ENCODE measurements at places on chromosomes 1 and 21. TPM values are rescaled to one million over a fixed set of nuclear protein-coding genes. Genes with fewer than 3 reads are reported as not detected.

DNA sequence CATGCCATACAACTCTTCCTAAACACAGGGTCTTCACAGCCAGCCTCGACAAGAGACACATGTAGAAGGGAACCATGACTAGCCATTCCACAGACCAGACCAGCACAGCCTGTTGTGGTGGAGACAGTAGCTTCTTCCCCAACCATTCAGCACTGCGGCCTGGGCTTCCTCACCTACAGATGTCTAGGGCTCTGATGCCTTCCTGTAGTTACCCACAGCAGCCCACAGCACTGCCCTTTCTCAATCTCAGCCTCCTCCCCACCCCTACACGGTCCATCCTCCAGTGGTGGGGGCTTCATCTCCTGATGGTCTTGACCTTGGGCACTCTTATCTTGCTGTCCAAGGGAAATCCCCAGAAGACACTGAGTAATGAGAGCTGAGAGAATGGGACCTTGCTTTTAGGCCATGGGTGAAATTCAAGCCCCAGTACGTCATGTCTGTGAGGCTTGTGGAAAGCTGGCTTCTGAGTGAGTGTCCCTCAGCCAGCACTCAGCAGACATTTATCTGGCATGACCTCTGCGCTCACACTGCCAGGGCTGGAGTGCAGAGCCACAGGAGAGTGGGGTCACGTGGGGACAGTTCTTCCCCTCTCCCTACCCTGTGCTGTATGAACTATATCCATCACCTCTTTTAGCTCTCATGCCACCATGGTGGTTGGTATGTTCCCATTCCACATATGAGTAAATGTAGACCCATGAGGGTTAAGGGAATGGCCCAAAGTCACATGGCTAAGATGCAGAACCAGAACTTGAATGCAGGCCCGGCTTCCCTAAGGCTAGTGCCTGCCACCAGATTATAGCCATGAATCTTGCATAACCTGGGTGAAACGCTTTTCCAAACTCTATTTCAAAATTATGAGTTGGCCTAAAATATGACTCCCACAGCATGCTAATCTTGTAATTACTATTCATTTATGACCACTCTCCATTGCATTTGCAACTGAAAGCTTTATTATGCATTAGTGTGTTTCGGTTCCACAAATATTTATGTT is 104.7 kb downstream of the HIVEP3 start:
- H3K4me1 ChIP-seq = no peaks in the 10 kb centered on the region
- no peak overlapping the region for H3K27ac ChIP-seq
- no peak overlapping the region for H3K4me3 ChIP-seq
- no peaks in the 10 kb centered on the region for H3K27me3 ChIP-seq
- H3K36me3 ChIP-seq = no peaks in the 10 kb centered on the region

DNA sequence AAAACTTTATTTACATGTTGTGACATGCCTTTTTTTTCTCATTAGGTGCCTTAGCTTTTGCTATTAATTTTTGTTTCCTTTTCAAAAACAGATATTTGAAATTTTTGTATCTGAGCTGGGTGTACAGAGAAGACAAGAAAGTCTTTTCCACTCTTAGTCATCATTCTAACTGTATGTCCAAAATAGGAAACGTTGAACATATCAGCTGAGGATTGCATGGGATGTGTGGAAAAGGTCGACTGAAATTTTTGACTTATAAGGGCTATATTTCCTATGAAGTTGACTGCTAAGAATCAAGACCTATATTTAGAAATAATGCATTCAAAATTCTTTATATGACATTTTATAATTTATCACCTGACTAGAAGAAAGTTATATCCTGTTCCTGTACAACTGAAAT is 270.0 kb upstream of the ZRANB2 start:
- no peak overlapping the region for H3K27ac ChIP-seq
- H3K36me3 ChIP-seq = no peaks in the 10 kb centered on the region

GRCh38 chr1:98749152-98749756 is 87.7 kb downstream of the SNX7 start:
- H3K27ac ChIP-seq = no peak overlapping the region
- no peaks in the 10 kb centered on the region for H3K27me3 ChIP-seq
- no peaks in the 10 kb centered on the region for H3K36me3 ChIP-seq

DNA sequence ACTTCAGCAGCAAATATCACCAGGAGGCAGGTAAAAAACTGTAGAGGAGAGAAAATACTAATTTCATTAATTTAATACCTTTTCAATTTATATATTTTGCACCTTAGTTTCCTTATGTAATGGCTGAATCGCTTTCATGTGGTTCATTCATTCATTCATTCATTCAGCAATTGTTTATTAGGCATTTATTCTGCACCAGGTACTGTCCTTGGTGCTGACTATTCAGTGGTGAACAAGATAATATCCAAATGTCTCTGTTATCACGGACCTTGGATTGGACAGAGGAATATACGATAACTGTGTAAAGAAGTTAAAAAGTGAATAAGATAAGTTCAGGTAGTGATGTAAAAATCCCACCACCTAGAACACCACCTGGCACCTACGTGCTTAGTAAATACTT is 28.8 kb downstream of the TSPAN2 start:
- H3K4me3 ChIP-seq = no peak overlapping the region
- H3K27me3 ChIP-seq = no peaks in the 10 kb centered on the region
- no peak overlapping the region for H3K27ac ChIP-seq

- H3K36me3 ChIP-seq = no peaks in the 10 kb centered on the region
- H3K27me3 ChIP-seq = no peaks in the 10 kb centered on the region
- DNase-seq = no peak
Observed at GRCh38 chr21:25822981-25823380, 88.2 kb downstream of the GABPA start.

DNA sequence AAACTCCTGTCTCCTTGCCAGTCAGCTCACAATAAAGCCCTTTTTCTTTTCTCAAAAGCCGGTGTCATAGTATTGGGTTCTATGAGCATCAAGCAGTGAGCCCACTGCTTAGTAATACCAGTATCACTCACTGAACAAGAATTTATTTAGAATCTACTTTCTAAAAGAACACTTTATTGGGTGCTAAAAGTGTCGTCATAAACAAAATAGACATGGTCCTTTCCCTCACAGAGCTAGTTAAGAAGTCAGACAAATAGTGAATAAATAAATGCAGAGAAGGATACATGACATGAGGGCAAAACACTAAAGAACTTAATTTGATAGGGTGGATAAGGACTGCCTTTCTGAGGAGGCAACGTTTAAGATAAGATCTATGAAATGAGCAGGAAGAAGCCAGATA is 32.2 kb downstream of the EVI5 start:
- no peaks in the 10 kb centered on the region for H3K27me3 ChIP-seq
- H3K4me3 ChIP-seq = no peak overlapping the region
- no peaks in the 10 kb centered on the region for H3K36me3 ChIP-seq
- peaks cover 7% of the 10 kb centered on the region for H3K4me1 ChIP-seq

DNA sequence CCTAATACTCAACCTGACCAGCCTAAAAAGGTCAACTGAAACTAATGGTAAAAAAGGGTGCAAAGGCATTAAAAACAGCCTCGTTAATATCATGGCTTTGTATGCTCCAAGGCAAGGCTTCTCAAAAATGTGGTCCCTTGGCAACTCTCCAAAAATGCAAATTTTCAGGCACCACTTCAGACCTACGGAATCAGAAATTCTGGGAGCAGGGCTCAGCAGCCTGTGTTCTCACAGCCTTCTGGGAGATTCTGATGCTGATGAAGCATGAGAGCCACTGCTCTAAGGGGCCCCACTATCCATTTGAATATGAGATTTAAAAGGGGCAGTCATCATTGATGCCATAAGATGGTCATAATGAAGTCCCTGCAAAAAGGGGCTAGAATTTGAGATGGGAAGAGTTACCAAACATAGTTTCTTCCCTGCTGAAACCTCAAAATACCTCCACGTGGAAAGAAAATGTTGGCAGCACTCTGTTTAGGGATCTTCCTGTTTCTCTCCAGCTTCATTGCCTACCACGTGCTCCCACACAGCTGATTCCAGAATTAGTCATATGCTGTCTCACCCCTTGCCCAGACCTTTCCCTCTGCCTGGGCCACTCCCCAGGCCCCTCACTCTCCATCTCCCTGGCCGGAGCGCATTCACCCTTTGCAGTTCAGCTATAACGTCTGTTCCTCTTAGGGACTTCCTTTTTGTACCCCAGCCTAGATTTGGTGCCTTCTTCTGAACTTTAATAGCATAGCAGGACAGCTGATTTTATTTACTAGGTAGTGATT is 46.7 kb downstream of the PHC2 start:
- no peaks in the 10 kb centered on the region for H3K4me1 ChIP-seq
- no peaks in the 10 kb centered on the region for H3K27me3 ChIP-seq
- H3K36me3 ChIP-seq = no peaks in the 10 kb centered on the region
- no peak for DNase-seq
- H3K4me3 ChIP-seq = no peak overlapping the region

DNA sequence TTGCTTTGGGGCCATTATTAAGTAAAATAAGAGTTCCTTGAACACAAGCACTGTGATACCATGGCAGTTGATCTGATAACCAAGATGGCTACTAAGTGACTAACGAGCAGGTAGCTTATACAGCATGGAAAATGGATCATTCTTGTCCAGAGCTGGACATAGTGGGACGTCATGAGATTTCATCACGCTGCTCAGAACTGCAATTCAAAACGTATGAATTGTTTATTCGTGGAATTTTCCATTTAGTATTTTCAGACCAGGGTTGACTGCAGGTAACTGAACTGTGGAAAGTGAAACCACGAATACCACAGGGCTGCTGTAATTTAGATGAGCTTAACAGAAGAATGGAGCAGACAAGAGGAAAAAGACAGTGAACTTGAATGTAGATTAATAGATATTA is 38.9 kb downstream of the CCDC18 start:
- no peaks in the 10 kb centered on the region for H3K36me3 ChIP-seq
- DNase-seq = no peak
- H3K27me3 ChIP-seq = no peaks in the 10 kb centered on the region
- H3K4me3 ChIP-seq = no peak overlapping the region
- no peaks in the 10 kb centered on the region for H3K4me1 ChIP-seq

- H3K27ac ChIP-seq = no peak overlapping the region
- no peak for DNase-seq
- H3K27me3 ChIP-seq = no peaks in the 10 kb centered on the region
- H3K4me3 ChIP-seq = no peak overlapping the region
- no peaks in the 10 kb centered on the region for H3K4me1 ChIP-seq
- no peaks in the 10 kb centered on the region for H3K36me3 ChIP-seq
Observed at GRCh38 chr1:5394111-5394510, 598.1 kb downstream of the NPHP4 start.

DNA sequence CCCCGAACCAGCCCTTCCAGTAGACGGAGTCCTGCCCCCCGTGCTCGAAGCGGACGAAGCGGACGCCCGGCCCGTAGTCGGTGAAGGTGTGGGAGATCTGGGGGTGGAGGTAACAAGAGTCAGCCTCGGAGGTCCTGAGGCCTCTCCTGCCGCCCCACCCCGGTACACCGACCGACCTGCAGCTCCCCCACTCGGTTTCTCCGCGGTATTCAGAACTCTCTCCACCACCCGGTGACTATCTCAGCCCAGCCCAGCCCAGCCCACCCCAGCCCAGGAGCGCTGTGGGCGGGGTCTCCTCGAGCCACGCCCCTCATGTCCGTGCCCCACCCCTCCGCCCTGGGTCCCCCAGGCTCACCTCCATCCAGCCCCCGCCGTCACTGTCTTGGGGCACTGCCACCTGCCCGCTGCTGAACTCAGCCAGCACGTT is 5.5 kb downstream of the FBXO2 start:
- no peaks in the 10 kb centered on the region for H3K27me3 ChIP-seq
- DNase-seq = no peak
- peaks cover 8% of the 10 kb centered on the region for H3K4me1 ChIP-seq
- H3K4me3 ChIP-seq = no peak overlapping the region
- no peak overlapping the region for H3K27ac ChIP-seq

DNA sequence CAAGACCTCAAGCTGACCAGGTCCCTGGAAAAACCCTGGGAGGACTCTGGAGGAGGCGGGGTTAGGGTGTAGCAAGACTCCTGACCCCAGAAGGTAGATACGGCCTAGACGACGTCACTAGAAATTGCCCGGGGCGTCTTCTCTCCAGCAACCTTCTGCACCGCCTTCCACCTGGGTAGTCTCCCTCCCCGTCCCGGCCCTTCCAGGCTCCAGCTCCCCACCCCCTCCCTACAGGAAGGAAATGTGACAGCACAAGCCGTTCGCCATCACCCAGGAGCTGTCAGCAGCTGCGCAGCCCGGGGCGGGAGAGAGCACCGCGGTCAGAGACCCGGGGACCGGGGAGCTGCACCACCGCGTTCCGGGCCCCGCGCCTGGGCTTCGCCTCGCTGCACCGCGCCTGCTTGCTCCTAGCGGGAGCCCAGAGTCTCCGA is 20.0 kb downstream of the SERTAD4 start:
- peaks cover 15% of the 10 kb centered on the region for H3K4me1 ChIP-seq
- peak; percentile 68 for DNase-seq
- H3K4me3 ChIP-seq = peak overlapping the region; percentile 4
- no peak overlapping the region for H3K27ac ChIP-seq

- no peak overlapping the region for H3K27ac ChIP-seq
- H3K27me3 ChIP-seq = no peaks in the 10 kb centered on the region
- H3K4me1 ChIP-seq = peaks cover 43% of the 10 kb centered on the region
- no peaks in the 10 kb centered on the region for H3K36me3 ChIP-seq
- no peak for DNase-seq
Observed at GRCh38 chr1:204345941-204346645, 13.6 kb downstream of the PLEKHA6 start.

PPP1R8 gene
- 40.6 TPM for total RNA-seq

PRELP gene
- not detected for total RNA-seq

AVPR1B gene
- total RNA-seq = not detected

TINAGL1 gene
- total RNA-seq = 101 TPM

ERICH3 gene
- total RNA-seq = not detected
